ENCODE measurements at places on chromosomes 12 and 14.

DNA sequence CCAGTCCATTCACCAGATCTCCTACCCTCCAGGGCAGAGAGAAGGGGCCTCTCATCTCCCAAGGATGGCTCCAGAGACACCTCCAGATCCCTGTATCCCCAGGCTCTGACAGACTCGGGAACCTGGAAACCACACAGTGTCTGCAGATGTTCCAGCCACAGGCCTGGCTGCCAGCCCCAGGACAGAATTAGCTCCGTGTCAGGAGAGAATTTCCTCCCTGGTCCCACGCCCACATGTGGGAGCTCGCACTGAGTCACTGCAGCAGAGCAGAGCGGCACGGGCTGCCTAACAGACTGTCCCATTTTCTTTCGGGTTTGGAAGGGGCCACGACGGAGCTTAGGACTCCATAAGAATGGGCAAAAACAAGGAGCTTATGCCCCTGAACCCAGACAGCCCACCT, 33.6 kb downstream of the CMKLR1 start:
- DNase-seq = peak; percentile 73

DNA sequence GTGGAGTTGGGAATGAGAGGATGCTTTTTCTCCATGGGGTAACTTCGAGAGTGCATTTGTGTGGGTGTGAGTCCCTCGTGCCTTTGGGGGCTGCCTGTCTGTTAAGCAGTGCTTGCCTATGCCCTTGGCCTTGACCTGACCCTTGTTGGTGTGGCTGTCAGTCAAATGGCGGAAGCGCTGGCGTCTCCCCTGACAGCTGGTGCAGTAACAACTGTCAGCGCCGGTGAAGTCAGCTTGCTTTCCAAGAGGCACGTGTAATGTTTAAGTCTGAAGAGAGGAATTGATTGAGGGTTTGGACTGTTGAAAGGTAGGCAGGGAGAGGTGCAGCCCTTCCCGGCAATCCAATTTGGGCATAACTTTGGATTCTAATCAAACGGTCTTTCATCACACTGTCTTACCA, 211.3 kb downstream of the AACS start:
- no peak for DNase-seq

DNA sequence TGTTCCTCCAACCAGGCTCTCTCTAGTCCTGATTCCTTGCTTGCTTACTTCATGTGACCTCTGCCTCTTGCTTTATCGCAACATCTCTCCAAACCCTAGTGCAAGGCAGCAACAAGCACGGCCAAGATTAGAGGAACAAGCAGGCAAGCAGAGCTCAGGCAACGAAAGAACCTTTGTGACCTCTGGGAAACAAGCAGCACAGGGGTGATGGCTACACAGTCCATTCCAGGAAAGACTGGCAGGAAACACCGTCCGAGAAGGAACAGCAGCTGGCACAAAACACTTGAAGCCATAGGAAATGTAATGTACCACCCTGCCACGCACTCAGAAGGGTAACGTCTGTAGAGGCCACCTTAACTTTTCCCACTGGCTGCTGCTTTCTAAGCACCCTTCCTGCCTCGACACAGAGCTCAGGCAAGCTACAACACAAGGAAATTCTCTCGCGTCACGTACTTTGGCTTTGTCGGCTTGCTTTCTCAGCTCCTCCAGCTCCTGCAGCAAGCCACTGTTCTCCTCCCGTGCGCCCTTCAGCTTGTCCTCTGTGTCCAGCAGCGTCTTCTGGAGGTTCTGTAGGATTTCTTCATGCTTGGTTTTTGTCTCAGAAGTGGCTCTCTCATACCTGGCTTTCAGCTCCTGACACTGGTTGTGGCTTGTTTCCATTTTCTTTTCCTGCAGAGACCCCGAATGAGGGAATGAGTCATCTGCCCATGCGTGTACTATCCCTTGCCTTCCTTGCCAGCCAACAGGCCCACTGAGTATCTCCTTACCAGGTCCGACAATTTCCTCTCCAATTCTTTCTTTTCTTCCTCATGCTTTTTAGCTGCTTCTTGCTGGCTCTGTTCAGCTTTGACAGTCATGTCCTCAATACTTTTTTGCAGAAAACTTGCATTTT, 61.4 kb upstream of the VPS33A start:
- no peak for DNase-seq

DNA sequence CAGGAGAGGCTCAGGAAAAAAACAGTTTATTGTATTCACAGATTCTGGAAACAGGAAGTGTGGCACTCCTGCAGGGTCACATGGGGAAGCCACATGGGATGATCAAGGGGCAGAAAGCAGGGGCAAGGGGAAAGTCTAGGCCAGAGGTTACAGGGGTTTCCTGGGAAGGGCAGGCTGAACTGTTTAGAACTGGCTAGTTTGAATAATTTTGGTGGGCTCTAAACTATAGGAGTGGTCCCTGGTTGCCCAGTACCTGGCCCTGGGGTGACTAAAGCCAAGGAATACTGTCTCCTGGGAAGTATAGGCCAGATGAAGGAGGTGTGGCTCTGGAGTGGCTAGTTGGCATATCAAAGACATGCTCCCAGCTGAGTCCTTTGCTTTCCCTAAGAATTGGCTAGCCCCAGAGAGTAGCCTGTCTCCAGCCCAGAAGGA, 169.2 kb downstream of the SLC41A2 start:
- no peak for DNase-seq

- DNase-seq = no peak
Measured at GRCh38 chr14:103031956-103032355, 25.4 kb downstream of the CDC42BPB start.

DNA sequence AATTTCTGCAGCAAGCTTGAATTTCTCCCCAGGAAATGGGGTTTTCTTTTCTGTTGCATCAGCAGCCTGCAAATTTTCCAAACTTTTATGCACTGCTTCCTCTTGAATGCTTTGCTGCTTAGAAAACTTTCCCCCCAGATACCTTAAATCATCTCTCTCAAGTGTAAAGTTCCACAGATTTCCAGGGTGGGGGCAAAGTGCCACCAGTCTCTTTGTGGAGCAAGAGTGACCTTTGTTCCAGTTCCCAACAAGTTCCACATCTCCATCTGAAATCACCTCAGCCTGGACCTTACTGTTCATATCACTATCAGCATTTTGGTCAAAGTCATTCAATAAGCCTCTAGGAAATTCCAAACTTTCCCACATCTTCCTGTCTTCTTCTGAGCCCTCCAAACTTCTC, 241.6 kb upstream of the TMTC1 start:
- DNase-seq = no peak

- no peak for DNase-seq
Measured at GRCh38 chr14:105326891-105327694, 12.5 kb downstream of the PACS2 start.

- no peak for DNase-seq
Measured at GRCh38 chr14:70858641-70859040, 48.6 kb upstream of the PCNX1 start.

- no peak for DNase-seq
Measured at GRCh38 chr14:68741839-68742470, 50.9 kb downstream of the ZFP36L1 start.

DNA sequence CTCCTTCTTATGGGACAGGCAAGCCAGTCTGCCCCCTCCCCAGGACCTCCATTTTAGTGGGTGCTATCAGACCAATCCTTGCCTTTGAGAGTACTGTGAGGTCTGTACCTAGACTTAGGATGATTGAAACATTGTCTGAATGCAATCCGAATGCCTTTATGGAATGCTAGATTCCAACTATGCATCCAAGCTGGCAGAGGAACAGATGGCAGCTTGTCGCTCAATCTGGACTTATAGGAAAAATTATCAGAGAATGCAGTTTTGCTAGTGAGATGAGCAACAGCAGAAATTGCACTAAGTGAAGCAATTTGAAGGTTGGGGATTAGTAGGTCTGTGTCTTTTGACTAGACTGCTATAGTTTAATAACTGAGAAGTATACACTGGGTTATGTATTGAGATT, 109.1 kb downstream of the DYRK2 start:
- DNase-seq = no peak

- DNase-seq = no peak
Measured at GRCh38 chr12:2344885-2345284, 292.1 kb downstream of the CACNA1C start.
